ENCODE measurements at places on chromosomes 3 and 15. TPM values are rescaled to one million over a fixed set of nuclear protein-coding genes. Genes with fewer than 3 reads are reported as not detected.
A peak's percentile ranks its signal among the peaks of the same experiment; 100 is the strongest.

The SLC28A1 gene
- 0.20 TPM for total RNA-seq

The APOD gene
- total RNA-seq, result 155 TPM

The PTPN9 gene
- 32.4 TPM for total RNA-seq

- no peak for DNase-seq
These were observed 2.6 kb downstream of the PPP1R2 start for GRCh38 chr3:195540511-195540910.

GRCh38 chr3:31779514-31779913 is 201.5 kb downstream of the OSBPL10 start:
- DNase-seq, result no peak

DNA sequence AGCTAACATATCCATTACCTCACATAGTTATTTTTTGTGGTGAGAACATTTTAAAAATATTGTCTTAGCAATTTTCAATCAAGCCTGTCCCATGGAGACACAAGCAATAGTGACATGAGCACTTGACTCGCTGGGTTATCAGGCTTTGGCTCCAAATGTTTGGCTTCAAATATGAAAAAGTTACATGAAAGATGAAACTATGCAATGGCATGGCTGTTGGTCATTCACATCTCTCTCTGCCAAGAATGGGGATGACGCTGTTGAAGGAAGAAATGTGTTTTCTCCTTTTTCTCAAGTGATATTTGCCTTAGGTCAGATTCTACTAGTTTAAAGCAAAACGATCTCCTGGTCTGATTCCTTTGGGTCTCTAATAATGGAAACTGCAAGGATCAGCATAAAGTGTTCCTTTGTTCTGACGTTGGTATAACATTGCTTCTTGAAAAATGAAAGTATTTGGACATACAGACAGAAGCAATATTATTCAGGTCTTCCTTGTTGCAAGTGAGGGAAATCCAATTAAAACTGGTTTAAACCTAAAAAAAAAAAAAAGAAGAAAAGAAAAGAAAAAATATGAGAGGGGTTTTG is 71.2 kb downstream of the SSUH2 start:
- DNase-seq, result no peak

- no peak for DNase-seq
These were observed 27.6 kb upstream of the ARL6 start for GRCh38 chr3:97736928-97737327.

The CHST2 gene
- total RNA-seq, result 21.5 TPM

The SHISA5 gene
- total RNA-seq, result 119 TPM

DNA sequence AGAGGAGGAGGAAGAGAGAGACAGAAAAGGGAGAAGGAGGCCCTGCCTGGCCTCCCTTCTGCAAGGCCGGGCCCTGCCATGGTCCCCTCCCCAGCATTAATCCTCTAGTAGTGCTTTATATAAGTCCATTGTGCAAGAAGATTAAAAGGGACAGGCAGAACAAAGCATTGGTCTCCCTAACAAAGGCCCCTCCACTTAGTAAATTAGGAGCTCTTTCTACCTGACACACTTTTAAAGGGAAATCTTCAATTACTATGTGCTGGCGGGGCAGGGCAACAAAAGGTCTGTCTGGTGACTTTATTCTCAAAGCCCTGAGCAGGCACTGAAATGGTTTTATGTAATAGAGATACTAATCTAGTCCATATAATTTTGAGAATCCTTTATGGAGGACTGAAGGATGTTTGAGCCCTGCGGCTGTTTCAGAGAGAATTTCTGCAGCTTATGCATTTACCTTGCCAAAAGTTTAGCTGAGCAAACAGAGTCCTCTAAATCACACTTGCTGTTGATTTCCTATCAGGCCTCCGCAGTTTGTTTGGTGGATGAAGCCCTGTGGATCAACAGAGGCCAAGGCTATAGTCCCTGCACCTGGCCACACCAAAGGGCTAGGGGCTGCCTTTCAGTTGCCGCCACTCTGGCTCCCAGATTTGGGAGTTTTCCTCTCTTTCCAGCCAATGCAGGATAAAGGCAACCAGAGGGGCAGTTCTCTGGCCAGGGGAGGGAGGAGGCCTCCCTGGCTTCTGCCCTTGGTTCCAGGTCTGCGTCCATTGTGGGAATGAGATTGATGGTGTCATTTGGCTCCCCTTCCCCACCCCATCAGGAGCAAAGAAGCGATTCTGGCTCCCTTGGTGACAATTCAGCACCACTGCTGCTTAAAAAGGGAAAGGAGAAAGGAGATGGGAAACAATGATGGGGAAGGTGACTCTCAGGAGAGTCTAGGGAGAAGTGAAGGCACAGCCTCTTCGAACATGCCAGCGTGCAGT is 148.0 kb downstream of the MEGF11 start:
- no peak for DNase-seq

The RBP2 gene
- total RNA-seq, result not detected

DNA sequence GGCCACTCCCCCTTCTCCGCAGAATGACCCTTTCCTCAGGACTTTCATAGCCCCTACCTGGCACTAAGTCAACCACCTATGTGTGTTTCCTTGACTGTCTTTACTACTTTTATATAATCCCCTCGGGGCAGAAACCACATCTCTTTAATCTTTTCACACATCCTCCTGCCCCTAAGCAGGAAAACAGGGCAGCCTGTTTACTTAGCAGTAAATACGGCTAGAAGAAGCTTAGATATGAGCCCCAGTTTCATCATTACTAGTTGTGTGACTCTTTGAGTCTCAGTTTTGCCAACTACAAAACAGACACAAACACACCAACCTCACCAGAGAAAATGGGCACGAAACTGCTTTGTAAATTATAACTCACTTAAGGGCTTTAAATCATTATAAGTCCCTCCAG is 98.3 kb downstream of the CYP19A1 start:
- DNase-seq, result no peak

- no peak for DNase-seq
These were observed 820.4 kb upstream of the ALCAM start for GRCh38 chr3:104546301-104546700.

DNA sequence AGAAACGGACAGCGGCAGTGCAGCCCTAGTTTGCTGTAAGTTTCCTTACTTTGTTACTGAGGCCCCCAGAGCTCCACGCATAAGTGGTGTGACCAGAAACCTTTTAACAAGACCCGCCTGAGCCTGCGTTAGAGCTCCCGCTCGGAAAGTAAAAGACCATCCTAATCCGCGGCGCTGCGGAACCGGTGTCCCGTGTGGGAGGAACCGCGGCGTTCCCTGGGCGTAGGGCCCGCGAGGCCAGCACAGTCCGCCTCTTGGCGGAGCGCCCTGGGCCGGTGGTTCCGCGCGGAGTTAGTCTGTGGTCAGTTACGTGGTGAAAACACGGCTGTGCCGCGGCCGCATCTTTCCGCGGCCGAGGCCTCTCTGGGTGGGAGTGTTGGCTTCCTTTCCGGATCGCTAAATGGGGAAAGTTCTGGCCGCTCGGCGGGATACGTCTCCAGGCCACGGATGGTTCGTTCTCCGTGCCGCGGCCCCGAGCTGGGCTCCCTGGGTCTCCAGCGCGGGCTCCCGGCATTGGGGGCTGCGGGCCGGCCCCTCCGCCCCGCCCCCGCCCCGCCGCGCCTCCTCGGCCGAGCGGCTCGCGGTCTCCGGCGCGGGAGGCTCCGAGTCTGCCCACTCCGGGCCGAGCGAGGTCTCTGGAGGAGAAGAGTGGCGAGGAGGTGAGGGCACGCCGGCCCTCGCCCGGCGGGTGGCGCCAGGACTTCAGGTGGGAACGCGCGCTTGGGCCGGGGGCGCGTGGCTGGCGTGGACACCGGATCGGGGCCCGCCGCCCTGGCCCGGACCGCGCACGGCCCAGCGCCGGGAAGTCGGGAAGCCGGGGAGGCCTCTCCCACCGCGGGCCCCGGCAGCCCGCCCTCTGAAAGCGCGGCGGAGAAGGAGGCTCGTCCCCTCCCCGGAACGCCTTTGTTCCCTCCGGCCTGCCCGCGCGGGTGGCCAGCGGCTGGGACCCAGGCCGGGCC is 754 bp downstream of the B3GNT5 start:
- no peak for DNase-seq

The PARP6 gene
- 114 TPM for total RNA-seq

The NEIL1 gene
- total RNA-seq, result 11.8 TPM

DNA sequence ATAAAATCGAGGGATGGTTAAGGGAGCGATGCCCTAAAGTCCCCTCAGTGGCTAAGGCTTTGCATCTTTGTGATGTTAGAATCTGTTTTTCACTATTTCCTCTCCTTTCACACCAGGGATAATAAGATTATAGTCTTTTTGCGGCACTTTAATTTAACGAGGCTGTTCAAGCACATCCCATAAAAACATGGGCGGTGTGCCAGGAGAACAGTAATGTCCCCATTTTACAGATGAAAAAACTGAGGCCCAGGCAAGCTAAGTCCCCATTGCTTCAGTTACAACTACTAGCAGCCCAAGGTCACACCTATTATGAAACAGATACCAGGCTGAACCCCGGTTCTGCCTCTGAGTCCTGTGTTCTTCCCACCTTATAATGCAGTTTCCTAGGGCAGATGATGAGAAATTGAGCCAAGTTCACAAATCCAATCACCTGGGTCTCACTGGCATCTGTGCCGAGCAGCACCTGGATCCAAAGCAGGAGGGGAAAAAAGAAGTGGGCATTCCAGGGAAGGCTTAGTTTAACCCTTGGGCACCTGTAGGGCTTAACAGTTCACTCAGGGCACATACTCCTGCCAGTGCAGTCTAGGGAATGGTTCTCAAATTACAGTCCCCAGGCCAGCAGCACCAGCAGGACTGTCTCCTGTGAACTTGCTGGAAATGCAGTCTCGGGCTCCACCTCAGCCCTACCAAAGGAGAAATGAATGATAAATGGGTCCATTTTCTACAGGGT is 169.3 kb downstream of the RAB11A start:
- DNase-seq, result no peak

The HDAC11 gene
- total RNA-seq, result 18.9 TPM

DNA sequence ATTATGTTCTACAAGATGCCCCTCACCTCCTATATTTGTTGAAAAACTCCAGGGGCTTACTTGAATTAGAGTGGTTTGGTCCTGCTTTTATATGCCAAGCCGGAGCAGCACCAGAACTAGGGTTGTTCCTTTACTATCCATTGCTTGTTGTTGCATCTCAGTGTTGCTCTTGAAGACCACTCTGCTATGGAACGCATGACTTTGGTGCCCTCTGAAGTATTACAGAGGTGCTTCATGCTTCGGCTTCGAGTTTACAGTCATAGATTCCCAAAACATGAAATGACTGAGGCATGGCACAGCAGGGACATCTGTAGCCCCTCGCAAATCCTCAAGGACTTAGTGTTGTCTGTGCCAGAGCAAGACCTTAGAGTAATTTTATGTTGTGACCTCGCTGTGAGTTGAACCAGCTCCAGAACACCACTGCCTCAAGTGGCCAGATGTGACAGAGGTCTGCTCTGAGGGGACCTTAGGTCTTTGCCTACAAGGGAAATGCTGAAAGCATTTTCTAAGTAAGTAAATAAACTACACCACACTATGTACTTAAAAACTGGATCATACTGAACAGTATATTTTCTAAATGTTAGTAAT is 67.2 kb upstream of the SIAH2 start:
- DNase-seq, result no peak

GRCh38 chr15:39752991-39753390 is 29.6 kb downstream of the FSIP1 start:
- DNase-seq, result no peak

DNA sequence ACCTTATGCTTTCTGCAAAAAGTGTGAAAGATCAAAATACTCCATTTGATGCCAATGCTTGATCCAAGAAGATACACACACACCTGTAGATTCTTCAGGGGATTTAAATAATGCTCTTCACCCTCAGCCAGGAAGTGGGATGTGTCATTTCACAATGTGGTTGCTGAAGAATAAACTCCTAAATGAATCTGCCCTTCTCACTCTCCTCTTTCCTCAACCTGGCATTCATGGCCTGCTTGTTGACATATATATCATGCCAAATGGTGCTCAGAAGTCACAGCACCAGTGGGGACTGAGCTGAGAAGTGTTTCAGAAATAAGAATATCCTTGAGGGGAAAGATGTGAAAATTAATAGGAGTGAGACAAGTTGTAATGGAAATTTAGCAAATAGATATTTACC is 146.6 kb upstream of the ARHGEF26 start:
- DNase-seq, result no peak

- DNase-seq, result no peak
These were observed 217.6 kb downstream of the SLCO3A1 start for GRCh38 chr15:92071045-92071634.

DNA sequence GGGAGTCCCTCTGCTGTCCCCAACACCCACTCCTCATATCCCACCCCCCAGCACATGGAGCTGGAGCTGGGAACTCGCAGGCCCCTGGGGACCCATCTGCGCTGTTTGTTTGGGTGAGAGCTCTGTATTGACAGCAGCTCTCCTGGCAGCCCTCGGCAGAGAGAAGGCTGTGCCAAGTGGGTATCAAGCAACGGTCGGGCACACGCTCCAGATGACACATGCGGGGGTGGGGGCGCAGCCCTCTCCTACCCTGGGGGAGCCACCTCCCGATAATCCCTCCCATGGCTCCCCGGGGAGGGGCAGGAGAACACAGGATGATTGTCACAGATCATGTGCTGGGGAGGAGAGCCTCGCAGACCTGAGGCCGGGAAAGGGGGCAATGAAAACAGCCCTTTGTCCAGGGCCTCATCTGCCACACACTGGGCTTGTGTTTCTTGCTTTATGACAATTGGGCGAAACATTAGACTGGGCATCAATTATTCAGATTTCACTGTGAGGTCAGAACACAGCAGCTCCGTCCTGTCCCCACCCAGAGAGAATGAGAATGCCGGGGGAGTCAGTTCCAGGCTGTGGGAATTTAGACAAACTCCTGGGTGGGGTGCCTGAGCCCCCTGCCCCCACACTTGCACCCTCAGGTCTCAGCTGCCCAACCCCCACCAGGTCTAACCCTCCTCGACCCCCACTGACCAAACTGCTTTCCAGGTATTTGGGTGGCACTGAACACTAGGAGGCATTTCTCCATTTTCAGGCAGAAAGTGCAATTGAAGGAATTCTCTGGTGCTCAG is 46.4 kb upstream of the KLF13 start:
- DNase-seq, result peak; percentile 96

Data from spinal cord (tissue), 10 donors.